ENCODE measurements at places on chromosomes 4 and X.

DNA sequence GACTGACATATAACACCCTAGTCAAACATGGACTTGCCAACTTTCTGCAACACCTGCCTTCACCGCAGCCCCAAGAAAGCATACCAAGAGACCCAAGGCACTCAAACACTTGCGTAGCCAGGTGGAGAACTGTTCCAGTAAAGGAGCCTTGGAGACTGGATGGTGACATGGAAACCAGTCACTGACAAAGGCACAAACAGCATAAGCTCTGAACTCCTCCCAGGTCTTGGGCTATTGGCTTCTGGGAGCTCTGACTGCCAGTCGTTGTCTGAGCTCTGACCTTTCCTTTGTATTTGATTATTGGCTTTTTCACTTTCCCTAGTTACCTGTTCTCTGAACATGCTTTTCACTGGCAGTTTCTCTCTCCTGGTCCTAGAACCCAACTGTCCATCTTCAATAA lies 38.3 kb downstream of the ARAP2 start:
- no peak for DNase-seq

- DNase-seq = no peak
Measured at GRCh38 chr4:2570551-2571222, 34.2 kb downstream of the FAM193A start.

DNA sequence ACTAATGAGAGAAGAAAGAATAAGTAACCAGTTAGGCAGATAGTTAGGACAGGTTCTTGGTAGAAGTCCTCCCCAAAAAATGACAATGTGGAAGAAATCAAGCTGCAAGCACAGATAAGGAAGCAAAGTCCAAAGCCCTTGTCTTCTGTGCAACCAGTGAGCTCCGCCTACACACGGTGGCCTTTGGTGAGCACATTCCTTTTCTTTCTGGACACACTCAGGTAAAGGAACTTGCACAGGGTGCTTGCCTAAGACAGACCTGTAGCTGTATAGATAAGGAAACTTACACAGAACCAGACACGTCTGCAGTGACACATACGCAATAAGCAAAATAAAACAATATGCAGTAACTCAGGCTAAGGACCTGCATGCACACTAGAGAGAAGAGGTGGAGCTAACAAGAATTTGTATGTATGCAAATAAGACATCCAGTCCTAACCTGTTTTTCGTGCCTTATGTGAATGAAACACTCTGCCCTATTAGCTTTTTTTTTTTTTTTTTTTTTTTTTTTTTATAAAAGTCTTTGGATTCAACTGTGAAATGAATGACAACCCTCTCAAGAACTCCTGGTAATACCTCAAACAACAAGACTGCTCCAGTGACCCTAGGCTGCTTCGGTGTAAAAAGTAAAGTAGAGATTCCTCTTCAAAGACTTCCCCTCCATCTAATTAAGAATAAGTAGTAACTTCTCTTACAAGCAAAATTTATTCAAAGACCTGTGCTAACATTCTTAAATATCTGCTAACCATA lies 48.8 kb downstream of the UGT2B10 start:
- no peak for DNase-seq

GRCh38 chr4:2927696-2928075 lies 35.5 kb downstream of the NOP14 start:
- DNase-seq = no peak

DNA sequence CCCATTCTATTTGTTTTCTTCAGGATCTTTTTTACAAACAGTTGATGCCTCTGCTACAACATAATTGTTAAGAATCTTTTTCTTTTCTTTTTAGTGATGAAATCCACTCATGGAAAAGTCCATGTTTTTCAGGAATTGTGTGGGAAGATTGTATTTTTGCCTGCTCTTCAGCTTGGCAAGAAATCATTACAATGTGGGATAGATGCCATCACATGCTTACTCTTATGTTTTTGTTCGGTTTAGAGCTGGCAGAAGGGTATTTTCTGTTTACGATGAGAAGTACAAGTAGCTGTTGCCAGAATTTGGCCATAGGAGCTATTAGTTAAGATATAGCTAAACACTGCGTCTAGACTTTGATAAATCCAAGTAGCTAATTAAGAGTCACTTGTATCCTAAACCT lies 2585.3 kb downstream of the ARAP2 start:
- DNase-seq = no peak

DNA sequence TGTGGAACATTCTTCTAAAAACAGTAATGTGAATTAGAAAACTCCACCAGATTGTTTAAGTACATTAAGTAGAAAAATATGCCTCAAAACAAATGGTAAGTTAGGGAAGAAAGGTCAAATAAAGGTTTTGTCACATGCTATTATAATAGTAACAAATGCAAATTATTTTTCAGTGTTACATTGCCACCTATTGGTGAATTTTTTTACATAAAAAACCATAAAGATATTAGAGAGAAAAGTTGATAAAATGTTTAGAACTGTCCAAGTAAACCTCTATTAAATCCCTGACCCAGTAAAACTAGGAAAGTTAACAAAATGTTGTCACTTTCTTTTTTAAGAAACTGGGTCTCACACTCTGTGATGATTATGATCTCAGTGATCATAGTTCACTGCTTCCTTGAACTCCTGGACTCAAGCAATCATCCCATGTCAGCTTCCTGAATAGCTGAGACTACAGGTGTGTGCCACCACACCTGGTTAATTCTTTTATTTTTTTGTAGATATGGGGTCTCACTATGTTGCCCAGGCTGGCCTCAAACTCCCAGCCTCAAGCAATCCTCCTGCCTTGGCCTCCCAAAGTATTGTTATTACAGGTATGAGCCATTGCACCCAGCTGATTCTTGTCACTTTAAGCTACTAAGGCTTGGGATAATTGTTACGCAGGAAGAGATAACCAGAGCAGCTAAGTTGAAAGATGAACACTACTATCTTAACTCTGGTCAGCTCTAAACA lies 157.6 kb downstream of the ATRX start:
- DNase-seq = no peak

Measured in stimulated activated CD4-positive, alpha-beta T cell treated with anti-CD3 and anti-CD28 coated beads, Interleukin-1b, Interleukin-23, amount 100 ng/mL, for 1 hour (primary cell).